ENCODE measurements at places on chromosomes 7 and 10. TPM values are rescaled to one million over a fixed set of nuclear protein-coding genes. Genes with fewer than 3 reads are reported as not detected.

The CRYGN gene
- total RNA-seq: not detected

The RET gene
- 3.6 TPM for total RNA-seq

DNA sequence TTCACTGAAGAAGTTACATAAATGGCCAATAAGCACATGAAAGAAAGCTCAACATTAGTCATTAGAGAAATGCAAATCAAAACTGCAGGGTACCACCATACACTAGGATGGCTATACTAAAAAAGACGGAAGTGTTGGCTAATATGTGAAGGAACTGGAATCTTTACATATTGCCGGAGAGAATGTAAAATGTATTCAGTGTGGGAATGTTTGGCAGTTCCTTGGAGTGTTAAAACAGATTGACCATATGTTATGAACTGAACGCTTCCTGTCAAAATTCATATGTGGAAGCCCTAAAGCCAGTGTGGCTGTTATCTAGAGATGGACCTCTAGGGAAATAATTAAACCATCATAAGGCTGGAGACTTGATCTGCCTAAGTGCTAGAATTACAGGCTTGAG, 33.1 kb downstream of the SUV39H2 start:
- no peak for DNase-seq

- no peak for DNase-seq
Measured at GRCh38 chr10:113967126-113967525, 76.5 kb upstream of the ADRB1 start.

- DNase-seq: no peak
Measured at GRCh38 chr10:74021248-74022055, 23.5 kb downstream of the VCL start.

Data from prostate gland (tissue), 2 donors.